ENCODE measurements at places on chromosomes 2 and 18. TPM values are rescaled to one million over a fixed set of nuclear protein-coding genes. Genes with fewer than 3 reads are reported as not detected.

The PDE1A gene
- total RNA-seq: not detected

The CDKL4 gene
- total RNA-seq: not detected

The RUFY4 gene
- total RNA-seq: 3.2 TPM

The CNNM4 gene
- total RNA-seq: 8.7 TPM

The RAPH1 gene
- total RNA-seq: 9.0 TPM

The FMNL2 gene
- 8.0 TPM for total RNA-seq

The NAGK gene
- 77.4 TPM for total RNA-seq

The CEBPZOS gene
- total RNA-seq: 29.1 TPM

The DPYSL5 gene
- total RNA-seq: not detected

The TDRD15 gene
- total RNA-seq: not detected

The EGR4 gene
- total RNA-seq: 0.33 TPM
